ENCODE measurements at places on chromosomes 1 and 21.

GRCh38 chr1:219041818-219042217 lies 131.9 kb upstream of the LYPLAL1 start:
- DNase-seq, result no peak

DNA sequence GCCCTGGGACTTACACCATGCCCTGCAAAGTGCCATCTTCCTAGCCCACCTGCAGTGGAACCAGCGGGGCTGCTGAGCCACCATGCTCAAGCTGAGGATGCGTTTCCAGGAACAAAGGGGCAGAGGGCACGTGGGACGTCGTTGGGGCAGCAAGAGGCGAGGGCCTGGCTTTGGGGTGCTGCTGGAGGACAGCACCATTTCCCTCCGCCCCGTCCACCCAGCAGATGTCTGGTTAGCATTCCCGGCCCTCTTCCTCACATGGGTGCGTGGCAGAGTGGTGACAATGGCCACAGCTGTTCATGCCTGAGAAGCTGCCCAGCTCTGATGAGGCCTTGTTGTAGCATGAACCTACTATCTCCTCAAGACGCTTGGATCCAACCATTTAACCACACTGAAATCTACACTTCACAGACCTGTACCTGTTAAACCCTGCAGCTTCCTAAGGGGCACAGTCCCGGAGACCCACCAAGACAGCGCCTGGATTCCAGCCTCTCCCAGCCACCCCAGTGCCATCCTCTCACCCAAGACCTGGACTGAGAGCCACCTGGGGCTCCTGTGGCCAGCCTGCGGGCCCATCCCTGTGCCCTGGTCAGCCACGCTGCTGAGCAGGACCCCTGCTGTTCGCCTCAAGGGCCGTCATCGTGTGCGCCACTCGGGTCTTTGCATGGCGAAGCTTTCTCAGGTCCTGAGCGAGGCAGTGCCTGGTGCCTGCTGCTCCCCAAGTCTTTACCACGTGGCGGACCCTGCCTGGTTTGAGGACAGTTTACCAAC lies 33.2 kb downstream of the SLC45A1 start:
- no peak for DNase-seq

DNA sequence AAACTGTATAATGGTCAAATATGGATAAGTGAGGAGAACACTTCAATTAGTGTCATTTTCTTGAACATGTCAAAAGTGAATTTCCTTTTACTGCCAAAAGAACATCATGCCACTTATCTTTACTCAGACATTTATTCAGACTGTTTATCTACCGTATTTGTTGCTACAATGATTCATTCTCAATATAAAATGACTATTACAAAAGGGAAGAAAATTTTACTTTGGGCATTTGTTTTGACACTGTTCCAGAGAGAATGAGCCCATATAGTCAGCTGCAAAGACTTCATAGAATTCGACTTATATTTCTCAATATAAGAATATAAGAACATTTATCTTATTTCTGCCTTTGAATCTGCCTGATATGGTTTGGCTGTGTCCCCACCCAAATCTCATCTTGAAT lies 1699.1 kb downstream of the BRINP3 start:
- no peak for DNase-seq

DNA sequence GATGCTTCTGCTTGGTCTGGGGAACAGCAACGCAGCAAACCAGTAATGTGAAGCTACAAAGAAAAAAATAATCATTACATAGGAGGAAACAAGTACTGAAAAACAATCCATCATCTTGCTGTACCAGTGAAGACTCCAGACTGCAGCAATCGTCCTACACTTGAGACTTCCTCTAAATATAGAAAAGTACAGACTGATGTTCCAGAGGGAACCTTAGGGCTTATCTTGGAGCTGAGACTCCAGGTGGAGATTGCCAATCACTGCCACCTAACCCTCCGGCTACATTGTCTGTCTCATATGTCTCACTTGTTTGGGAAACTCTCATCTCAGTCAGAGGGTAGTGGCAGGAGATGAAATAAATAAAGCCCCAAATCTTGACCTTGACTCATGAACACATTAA lies 9.4 kb upstream of the UHMK1 start:
- no peak for DNase-seq

DNA sequence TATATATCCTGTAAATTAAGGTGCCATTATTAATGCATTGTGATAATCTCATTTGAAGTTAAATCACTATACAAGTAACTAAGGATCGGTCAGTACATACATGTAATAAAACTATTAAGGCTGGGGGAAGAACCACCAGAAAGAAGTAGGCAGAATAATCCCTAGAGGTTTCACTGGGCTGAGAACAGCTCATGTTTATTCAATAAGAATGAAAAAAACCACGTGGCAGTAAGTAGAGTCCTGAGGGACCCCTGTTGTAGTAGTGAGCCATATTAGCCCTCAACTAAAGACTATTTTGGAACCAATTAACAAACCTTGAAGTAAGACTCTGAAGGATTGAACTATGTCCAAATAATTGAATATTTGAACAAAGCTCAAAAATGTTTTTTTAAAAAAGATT lies 46.9 kb upstream of the ADAM30 start:
- DNase-seq, result no peak

GRCh38 chr1:14067711-14068110 lies 367.7 kb downstream of the PRDM2 start:
- no peak for DNase-seq

DNA sequence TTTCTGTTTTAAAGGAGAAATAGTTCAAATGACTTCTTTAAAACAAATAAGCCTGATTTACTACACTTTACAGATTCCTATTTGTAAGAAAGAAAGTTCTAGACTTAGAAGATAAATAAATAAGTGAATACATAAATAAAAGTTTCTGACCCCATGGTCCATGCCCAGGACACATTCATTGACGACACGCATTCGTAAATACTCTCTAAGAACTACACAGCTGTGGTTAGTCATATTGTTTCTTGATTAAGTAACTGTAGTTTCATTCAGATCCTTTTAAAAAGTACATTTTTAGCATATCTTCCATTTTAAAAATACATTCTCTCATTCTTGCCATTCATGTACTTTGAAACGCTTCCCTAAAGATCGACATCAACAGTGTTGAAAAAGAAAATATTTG lies 497.4 kb downstream of the SETD4 start:
- no peak for DNase-seq

DNA sequence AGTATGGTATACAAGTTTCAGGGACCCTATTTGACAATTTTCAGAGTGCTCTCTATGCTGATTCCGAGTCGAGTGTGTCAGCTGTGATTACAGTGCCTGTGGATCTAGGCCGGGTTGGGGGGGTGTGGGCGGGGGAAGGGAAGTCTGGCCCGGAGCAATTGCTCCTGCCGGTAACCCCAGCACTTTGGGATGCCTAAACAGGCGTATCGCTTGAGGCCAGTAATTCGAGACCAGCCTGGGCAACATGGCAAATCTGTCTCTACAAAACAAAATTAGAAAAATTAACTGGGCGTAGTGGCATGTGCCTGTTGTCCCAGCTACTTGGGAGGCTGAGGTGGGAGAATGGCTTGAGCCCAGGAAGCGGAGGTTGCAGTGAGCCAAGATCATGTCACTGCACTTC lies 1.6 kb upstream of the IL10RB start:
- no peak for DNase-seq

GRCh38 chr1:24443241-24443656 lies 27.6 kb downstream of the NIPAL3 start:
- DNase-seq, result no peak

DNA sequence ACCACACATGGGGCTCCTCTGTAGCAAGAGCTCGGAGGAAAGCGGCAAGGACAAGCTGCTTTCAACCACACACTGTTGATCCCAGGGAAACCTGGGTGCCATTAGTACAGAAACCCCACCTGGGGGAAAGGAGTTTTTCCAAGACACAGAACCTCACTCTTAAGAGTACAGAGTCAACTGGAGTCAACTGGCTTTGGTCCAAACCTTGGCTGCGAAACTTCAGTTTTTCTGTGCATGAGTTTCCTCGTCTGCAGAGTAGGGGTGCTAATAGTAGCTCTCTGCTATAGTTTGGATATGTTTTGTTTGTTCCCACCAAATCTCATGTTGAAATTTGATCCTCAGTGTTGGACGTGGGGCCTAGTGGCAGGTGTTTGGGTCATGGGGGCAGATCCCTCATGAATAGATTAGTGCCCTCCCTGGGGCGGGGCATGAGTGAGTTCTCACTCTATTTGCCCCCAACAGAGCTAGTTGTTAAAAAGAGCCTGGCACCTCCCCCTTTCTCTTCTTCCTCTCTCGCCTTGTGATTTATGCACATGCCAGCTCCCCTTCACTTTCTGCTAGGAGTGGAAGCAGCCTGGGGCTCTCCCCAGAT lies 161.1 kb downstream of the PIGK start:
- no peak for DNase-seq

DNA sequence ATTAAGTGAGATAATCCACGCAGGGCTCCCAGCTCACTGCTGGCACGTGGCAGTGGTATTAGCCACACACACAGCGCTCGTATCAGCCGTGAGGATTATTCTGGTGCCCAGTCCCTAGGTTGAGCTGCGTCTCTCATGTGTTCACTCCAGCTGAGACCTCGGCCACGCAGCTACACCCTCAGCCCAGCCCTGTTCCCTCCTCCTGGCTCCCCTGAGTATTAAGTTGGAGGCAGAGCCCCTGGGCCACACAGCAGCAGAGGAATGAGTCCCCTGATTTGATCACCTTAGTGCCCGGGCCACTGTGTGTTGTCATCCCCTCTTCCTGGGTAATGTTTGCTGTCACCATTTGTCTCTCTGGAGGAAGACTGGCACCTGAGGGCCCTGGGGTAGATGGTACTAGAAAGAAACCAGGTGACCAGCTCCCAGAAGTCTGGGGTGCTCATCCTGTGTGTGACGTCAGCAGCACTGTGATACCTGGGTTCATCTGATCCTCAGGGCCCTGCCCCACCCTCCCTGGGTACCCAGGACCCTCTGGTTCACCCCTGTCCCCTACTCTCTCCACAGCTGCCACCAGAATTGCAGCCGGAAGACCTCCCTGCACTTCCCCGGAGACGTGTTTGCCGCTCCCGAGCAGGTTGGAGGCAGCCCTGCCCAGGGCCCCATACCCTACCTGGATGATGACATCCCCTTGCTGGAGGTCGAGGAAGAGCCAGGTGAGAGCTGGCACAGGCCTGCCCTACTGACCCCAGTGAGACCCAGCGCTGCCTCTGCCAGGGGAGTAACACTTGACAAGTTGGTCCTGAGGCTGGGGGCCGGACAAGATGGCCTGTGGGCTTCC lies 40.1 kb downstream of the DISP3 start:
- no peak for DNase-seq
